H9 (cell line): ENCODE measurements at places on chromosomes 1 and 21. TPM values are rescaled to one million over a fixed set of nuclear protein-coding genes. Genes with fewer than 3 reads are reported as not detected.

The LRRC71 gene
- total RNA-seq, result not detected in 2 replicates

- no peak overlapping the region for H3K4me3 ChIP-seq
- peak; percentile 77 for DNase-seq
- H3K36me3 ChIP-seq, result no peaks in the 10 kb centered on the region
- peaks cover 13% of the 10 kb centered on the region; the same call in 1 of the 2 replicates for H3K4me1 ChIP-seq
- H3K27me3 ChIP-seq, result no peaks in the 10 kb centered on the region; the same call in 1 of the 2 replicates
These were observed 132.7 kb upstream of the FOXD3 start for GRCh38 chr1:63189677-63190076.

DNA sequence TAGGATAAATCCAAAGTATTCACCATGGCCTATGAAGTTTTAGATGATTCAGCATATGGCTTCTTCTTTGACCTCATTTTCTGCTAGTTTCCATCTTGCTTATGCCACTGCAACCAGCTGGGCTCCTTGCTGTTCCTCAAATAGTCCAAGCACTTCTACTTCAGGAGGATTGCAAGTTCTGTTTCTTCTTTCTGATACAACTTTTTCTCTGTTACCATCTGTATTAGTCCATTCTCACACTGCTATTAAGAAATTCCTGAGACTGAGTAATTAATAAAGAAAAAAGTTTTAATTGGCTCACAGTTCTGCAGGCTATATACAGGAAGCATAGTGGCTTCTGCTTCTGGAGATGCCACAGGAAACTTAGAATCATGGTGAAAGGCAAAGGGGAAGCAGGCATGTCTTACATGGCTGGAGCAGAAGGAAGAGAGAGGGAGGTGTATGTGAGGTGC lies 20.3 kb downstream of the PTGS2 start:
- no peak overlapping the region for H3K27ac ChIP-seq
- H3K27me3 ChIP-seq, result no peaks in the 10 kb centered on the region
- no peak for DNase-seq
- H3K4me1 ChIP-seq, result no peaks in the 10 kb centered on the region; the same call in 1 of the 2 replicates
- H3K4me3 ChIP-seq, result no peak overlapping the region

DNA sequence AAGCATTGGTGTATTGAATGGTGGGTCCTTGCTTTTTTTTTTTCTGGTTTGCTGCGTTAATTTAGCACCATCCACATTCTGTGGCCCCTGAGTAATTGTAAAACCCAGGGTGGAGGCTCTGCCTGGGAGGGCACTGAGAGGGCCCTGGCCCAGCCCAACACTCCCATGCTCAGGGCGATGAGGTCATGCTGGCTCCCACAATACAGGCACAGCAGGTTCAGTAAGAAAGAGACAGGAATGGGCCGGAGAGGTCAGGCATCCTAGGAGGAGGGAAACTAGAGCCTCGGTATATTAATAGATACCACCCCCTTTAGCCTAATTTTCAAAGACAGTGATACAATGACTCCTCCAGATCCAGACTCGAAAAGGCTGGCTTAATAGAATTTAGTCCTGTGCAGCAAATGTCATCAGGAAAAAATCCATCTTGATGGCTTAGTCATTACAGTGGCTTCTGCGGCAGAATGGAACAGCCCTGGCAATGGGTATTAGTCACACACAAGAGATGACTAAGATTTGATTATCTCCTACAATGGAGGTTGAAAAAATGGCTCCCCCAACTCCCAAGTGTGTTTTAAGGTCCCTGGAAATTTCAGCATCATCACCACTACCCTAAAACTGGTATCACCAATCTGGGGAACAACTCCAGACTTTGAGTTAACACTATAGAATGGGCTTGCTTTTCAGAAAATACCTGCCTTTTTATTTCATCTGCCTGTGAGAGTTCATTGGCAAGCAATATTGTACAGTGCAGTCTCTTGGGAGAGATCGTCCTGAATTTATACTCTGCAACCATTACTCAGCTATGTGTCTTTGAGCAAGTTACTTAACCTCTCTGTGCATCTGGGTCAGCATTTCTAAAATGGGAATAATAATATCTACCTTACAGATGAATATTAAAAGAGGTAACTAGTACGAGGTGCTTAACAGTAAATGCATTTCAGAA lies 43.9 kb upstream of the LYST start:
- H3K27ac ChIP-seq, result no peak overlapping the region
- no peak overlapping the region for H3K4me3 ChIP-seq
- H3K4me1 ChIP-seq, result no peaks in the 10 kb centered on the region

The CAMSAP2 gene
- total RNA-seq, result 30.7 and 33.7 TPM in 2 replicates

The ATF6 gene
- 10.4 and 11.2 TPM in 2 replicates for total RNA-seq

DNA sequence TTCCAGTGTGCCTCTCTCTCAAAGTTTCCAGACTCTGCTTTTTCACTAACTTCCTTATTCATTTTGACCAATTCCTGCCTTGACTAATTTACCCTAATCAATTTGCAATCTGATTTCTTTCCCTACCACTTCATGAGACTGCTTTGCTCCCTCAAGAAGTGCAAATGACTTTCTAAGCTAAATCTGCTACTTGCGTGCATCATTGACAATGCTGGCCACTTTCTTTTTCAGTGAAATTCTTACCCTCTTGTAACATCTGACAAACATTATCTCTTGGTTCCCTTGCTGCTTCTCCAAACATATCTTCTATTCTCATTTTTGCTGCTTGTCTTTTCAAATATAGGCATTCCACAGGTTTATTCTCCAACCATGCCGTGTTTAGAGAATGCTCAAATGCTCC lies 659.9 kb downstream of the USP25 start:
- no peak for DNase-seq
- no peak overlapping the region for H3K4me3 ChIP-seq
- H3K36me3 ChIP-seq, result peaks cover 2% of the 10 kb centered on the region; the same call in 2 of the 3 replicates
- H3K27ac ChIP-seq, result no peak overlapping the region
- H3K27me3 ChIP-seq, result no peaks in the 10 kb centered on the region
- H3K4me1 ChIP-seq, result no peaks in the 10 kb centered on the region

DNA sequence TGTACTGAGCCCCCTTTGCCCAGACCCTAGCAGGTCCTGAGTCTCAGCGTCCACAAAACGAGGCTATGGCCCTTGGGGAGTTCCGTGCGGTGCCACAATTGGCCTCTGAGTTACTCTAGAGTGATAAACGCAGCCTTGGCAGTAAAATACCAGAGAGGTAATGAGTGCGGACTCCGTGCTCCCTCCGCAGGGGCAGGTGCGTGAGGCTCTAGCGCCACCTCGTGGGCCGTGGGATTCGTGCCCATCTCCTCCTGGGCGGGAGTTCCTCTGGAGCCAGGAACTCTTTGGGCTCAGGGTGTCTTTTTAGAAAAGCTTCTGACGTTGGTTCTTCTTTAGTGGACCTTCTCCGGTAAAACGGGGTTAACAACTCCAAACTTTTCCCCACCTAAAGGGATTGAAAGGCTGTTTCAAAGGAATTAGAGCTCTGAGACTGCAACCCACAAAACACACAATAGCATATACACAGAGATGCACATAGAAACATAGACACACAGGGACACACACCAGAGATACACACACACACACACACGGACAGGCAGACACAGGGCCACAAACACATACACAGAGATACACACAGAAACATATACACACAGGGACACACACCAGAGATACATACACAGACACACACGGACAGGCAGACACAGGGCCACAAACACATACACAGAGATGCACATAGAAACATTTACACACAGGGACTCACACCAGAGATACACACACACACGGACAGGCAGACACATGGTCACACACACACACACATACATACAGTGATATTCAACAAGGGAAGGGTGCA lies 99.4 kb downstream of the KCNJ15 start:
- no peaks in the 10 kb centered on the region for H3K36me3 ChIP-seq
- no peaks in the 10 kb centered on the region; the same call in 1 of the 2 replicates for H3K27me3 ChIP-seq
- H3K27ac ChIP-seq, result no peak overlapping the region
- peak; percentile 83 for DNase-seq
